ENCODE measurements at places on chromosomes 7 and 10.

DNA sequence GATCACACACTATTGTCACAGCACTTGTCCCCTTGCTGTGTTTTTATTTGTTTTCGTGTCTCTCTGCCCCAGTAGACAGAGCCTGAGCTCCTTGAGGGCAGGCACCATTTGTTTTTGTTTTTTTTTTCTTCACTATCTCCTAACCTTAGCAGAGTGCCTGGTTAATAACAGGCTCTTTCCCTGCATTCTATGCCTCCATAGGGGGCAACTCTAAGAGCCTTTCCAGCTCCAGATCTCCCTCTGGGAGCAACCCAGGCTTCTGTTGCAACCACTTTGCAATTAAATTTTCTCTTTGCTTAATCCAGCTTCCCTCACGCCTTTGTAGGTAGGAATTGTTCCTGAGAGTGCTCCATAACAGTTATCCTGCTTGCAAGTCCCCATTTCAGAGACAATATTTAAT, 148.4 kb downstream of the PLXDC2 start:
- no peak for DNase-seq

DNA sequence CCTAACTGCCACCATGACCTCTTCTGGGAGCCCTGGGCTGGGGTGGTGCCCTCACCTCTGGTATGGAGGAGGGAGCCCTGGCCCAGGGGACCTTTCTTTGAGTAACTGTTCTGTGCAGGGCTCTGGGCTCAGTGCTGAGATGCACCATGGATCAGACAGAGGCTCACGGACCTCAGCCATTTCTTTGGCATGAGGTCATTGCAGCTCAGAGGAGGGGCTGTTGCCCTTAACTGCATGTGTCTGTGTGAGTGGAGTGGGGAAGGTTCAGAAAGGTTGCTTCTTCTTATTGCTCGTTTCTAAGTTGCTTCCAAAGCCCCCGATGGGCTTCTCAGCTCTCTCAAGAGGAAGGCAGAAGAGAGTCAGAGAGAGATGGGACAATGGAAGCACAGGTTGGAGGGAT, 233.9 kb downstream of the RPS24 start:
- DNase-seq: no peak

- no peak for DNase-seq
Observed at GRCh38 chr7:105794741-105795729, 81.4 kb downstream of the ATXN7L1 start.

- no peak for DNase-seq
Observed at GRCh38 chr10:123645016-123645415, 21.1 kb upstream of the GPR26 start.

GRCh38 chr10:85645926-85646711, 720.5 kb downstream of the GRID1 start:
- no peak for DNase-seq

Data from activated T-helper 1 cell treated with Interleukin-2 at 50 U/mL for 16 hours (primary cell).